ENCODE measurements at places on chromosomes 2 and 18.

- DNase-seq = no peak
These were observed 425 bp downstream of the ASB3 start for GRCh38 chr2:53786352-53786704.

GRCh38 chr2:108069515-108070310 is 83.4 kb downstream of the SLC5A7 start:
- no peak for DNase-seq

DNA sequence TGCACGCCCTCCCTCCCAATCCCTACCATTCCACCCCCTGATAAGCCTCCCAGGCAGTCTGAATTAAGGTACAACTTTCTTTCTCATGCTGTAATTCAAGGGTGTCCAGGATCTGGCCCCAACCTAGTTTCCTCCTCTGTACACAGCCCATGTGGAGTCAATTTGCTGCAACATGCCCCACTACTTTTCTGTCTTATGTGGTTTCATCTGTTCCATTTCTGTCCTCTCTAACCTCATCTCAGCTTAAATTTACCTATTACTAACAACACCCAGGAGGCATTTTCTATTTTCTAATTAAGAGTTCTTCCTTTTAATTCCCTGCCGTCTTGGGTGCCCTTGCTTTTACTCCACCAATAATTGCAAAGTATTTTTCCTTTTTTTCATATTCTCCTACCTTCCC is 10.0 kb downstream of the PPP4R1 start:
- no peak for DNase-seq

GRCh38 chr2:192345287-192345686 is 150.6 kb upstream of the TMEFF2 start:
- DNase-seq = no peak

DNA sequence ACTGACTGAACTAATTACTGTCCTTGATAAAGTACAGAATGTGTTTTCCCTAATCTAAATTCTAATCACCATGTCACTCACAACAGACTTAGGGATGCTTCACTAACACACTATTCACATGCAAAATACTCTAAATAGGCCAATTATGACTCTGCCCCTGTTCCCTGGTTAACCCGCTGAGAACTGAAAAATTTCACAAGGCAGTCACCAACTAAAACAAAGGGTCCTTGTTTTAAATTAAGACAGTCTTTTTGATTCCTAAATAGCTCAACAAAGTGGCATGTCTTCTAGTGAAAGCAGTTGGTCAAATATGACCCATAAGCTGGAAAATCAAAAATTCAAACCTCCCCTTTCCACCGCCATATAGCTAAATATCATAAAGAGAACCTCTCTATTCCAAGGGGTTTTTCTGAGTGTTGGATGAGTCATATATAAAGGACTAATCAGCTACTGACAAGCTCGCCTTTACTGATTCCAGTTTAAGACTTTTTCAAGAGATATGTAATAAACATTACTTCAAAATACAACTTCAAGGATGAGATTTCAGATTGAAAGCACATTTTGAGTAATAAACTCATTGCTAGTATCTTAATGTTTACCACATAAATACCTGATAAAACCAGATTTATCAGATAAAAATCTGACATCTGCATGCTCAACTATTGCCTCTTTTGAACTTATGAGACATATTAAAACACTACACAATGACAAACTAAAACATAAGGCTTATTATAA is 235.8 kb downstream of the TCF4 start:
- no peak for DNase-seq

GRCh38 chr2:19674051-19675002 is 227.5 kb downstream of the TTC32 start:
- DNase-seq = no peak

GRCh38 chr18:30712383-30712782 is 330.2 kb downstream of the DSC3 start:
- no peak for DNase-seq

GRCh38 chr2:235383272-235383843 is 110.5 kb upstream of the AGAP1 start:
- no peak for DNase-seq

DNA sequence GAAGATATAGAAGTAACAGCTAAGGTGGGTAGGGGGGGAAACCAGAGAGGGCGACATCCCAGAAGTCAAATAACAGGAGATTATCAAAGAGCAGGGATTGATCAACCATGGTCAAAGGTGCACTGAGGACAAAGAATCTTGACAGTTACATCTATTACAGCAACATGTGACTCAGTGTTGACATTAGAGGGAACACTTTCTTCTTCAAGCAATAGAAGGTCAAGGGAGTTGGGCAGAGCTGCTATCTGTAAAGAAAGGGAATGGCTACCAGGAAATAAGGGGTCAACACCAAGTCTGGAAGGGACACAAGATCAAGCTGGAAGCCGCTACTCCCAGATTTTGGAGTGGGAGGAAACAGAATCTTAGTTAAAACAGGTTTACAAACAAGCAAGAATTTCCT is 611.0 kb downstream of the TSN start:
- DNase-seq = no peak

- DNase-seq = no peak
These were observed 1.4 kb upstream of the ATP8B1 start for GRCh38 chr18:57804557-57804956.

DNA sequence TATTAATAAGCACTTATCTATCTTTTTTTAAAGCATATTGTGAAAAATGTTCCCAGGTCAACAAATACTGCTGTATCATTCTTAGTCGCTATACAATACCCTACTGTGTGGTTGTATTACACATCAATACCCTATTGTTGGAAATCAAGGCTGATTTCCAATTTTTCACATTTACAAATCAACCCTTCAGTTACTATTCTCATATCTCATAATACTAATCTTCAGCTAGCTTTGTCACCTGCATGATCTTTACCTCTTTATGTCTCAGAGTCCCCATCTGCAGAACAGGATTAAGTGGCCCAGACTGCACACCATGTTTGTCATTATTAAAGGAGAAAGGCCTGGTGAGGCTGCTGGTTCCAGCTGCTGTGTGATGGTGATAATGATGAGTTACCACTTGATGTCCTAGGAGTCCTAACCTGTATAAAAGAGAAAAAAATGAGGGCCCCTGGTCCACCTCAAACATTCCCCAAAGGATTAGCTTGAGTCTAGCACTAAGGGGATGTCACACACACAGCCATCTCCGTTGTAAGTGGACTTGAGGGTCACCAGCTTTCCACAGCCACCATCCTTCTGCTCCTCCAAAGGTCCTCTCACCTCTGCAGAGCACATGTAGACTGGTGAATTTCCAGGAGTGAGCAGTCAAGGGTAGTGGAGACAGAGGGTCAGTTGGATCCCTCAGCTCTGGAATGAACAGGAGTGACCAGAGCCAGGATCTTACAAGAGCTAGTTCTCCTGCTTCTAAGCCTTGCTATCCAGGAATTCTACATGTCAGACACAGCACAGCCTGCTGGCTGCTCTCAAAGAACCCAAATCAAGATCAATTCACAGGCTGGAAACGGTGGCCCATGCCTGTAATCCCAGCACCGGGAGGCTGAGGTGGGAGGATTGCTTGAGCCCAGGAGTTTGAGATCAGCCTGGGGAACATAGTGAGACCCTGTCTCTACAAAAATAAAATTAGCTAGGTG is 36.0 kb upstream of the BIN1 start:
- DNase-seq = no peak

- no peak for DNase-seq
These were observed 4.7 kb downstream of the LONRF2 start for GRCh38 chr2:100317634-100318033.

DNA sequence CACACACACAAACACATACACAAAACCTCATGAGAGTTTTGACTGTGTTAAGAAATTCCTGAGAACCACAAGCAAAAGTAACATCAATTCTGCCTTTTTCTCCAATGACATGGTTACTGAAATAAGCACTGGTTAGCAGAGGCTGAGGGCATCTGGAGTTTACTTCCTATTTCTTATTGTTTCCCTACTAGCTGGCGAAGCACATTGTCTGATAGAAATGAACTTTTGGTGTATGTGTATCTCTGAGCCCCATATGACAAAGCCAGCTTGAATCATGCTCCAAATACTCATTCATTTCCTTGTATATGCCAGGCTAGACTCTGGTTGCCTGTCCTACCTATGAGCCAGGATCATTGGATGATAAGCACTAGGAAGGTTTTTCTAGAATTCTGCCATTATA is 203.1 kb downstream of the NCKAP5 start:
- DNase-seq = no peak

- no peak for DNase-seq
These were observed 31.0 kb downstream of the TANC1 start for GRCh38 chr2:158999458-158999857.

DNA sequence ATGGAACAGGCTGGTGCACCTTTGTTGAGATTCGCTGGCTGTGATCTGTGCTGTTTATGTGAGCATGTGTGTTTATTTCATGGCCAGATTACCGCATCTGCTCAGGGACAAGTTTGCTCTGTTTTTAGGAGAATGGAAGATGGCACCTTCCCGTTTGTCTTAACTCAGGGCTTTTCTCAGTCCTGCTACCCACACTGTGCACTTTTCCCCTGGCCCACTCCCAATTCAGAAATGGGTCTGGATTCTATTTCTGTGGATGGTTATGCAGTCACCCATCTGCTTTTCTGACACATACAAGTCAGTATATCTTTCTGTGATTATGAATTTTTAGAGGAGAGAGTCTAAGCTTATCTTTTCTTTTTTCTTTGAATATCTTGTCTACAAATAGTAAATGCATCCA is 15.4 kb downstream of the MGAT5 start:
- no peak for DNase-seq

- DNase-seq = peak; percentile 50
These were observed at the start of gene HOXD1 for GRCh38 chr2:176187899-176188773. TSS of gene HOXD1 (plus strand) at chr2:176188668. CDS start at chr2:176188802, 134 bp downstream.

GRCh38 chr2:233105156-233105895 is 45.2 kb downstream of the INPP5D start:
- no peak for DNase-seq

- no peak for DNase-seq
These were observed 87.8 kb downstream of the SP100 start for GRCh38 chr2:230503798-230504197.

DNA sequence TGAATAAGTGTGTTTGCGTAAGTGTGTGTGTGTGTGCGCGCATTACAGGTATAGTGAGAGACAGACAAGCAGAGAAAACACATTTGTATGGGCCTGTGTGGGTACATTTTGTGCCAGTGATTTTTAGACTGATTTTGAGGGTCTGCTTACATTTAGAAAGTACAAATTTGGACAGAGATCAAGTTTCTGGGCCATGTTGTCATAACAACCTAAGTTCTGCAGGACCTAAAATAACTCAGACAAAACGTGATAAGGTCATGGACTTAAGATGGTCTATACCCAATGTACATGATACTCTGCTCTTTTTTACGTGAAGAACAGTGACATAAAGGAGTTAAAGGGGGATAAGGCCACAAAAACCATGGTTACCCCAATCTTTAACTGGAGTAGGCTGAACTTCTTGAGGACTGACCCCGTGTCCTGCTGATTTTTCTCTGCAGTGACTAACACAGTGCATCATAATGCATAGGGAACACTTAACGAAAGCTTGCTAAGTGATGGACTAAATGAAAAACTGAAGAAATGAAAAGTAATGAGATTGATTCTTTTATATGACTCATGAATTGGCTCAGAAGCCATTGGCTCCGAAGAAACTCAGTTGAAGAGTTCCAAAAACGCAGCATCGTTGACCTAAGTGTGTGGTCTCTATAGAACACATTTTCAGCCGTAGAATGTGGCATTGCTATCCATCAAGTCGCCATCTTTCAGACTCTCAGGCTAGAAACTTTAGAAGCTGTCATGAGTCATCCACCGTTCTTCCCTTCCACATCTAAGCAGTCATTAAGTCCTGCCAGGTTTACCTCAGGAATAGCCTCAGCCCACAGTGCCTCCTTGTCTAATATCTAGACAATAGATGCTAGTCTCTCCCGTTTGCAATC is 61.6 kb upstream of the NCOA1 start:
- no peak for DNase-seq

GRCh38 chr18:73843455-73843854 is 304.2 kb downstream of the FBXO15 start:
- DNase-seq = no peak

GRCh38 chr2:58629545-58630119 is 388.5 kb upstream of the FANCL start:
- DNase-seq = no peak

DNA sequence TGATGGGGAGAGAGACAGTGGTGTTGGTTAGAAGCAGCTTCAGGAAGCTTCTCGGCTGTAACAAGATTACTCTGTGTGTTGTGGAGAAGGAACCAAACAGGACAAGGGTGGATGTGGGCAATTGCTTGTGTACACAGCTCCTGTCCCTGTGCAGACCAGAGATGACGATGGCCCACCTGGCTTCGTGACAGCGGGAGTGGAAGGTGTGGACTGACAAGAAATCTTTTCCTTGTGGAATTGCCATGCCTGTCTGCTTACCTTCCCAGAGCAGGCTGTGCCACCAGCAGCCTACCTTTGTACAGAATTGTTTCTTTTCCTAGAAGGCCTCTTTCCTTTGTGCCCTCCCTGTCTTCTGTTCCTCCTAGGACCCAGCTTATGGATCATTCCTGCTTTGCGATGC is 93.8 kb downstream of the ITGB1BP1 start:
- DNase-seq = no peak

DNA sequence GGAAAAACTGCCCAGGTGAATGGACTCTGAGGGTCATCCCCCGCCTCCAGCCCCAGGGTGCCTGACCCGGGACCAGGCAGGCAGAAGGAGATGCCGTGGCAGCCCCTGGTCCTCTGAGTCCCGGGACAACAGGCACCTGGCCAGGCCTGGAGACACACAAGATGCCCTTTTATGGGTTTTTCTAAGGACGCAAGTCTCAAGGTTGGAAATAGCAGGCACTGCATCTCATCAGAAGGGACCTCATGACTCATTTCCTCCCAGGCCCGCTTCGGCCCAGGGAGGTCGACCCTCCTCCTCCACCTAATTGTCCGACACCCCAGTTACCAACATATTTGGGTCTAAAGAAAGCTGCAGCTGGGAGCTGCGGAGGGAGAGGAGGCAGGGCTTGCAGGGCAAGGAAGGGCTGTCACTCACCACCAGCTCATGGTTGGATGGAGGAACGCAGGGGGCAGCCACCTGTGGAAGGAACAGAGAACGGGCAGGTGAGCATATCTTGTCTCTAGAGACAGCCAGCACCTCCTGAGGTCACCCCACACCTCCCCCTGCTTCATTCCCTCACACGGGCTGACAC is 82.9 kb downstream of the TNS1 start:
- no peak for DNase-seq

GRCh38 chr2:212536817-212537725 is 1.5 kb downstream of the ERBB4 start:
- no peak for DNase-seq

GRCh38 chr2:1610096-1610485 is 134.2 kb downstream of the PXDN start:
- DNase-seq = no peak

DNA sequence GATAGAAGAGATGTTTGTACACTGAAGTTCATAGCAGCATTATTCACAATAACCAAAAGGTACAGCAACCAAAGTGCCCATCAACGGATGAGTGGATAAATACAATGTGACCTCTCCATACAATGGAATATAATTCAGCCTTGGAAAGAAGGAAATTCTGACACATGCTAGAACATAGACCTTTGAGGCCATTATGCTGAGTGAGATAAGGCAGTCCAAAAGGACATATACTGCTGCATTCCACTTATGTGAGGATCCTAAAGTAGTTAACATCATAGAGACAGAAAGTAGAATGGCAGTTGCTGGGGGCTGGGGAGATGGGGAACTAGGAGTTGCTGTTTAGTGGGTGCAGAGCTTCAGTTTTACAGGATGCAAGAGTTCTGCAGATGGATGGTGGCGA is 38.2 kb upstream of the GLI2 start:
- no peak for DNase-seq

GRCh38 chr2:168912901-168913369 is 11.8 kb downstream of the G6PC2 start:
- no peak for DNase-seq
